ENCODE measurements at places on chromosomes 7 and 10.

DNA sequence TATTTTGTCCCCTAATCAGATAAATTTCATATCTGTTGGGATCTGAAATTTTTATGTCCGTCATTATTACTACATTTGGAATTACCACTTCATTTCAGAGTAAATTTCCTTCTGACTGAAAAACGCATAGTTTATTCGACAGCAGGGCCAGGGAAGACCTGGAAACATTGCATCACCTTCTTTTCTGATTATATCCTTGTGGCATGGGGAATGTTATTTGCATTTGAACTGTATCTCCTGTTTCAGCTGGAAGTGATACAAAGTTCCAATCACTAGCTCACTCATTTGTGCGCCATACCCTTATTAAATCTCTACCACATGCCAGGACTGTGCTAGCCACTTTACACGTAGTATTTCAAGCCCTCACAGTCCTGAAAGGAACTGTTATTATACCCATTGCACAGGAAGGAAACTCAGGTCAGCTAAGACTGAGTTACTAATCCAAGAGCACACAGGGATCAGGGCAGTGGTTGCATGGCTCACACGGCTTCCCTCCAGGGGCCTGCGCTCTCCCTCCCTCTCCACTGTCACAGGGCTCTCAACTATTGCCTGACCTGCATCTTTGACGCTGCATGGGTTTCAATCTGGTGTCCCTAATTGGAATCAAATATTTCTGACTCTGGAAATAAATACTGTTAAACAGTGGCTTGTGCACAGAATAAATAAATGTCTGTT, 84.4 kb upstream of the NANOS1 start:
- no peak for DNase-seq

- DNase-seq: no peak
Observed at GRCh38 chr10:5514226-5514850, 10.4 kb upstream of the CALML3 start.

DNA sequence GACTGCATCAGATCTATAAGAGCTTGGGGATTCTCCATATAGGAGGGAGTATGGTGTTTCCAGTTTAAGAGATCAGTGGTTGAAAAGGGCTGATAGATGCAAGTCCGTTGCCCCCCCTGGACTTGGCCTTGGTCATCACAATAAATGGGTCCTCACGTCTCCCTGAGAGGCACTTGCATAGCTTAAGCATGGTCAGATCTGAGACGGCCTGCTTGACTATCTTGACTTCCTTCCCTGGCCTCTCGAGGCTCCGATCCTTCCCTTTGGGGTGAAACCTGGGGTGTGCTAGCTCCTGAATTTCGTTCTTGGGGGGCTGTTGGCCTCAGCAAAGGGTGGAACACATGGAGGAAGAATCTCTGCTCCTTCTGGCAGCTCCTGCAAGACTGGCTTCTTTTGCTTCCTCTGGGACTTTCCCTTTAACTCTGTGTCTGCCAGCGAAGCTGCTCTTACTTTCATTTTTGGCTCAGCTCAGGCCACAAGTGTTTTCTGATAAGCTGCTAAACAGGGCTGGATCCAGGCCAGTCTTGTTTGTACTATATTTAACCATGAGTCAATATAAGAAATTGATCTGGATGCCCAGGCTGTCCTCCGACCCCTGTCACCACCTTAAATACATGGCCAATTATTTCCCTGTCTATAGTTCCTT, 11.2 kb upstream of the ZNF485 start:
- DNase-seq: no peak

DNA sequence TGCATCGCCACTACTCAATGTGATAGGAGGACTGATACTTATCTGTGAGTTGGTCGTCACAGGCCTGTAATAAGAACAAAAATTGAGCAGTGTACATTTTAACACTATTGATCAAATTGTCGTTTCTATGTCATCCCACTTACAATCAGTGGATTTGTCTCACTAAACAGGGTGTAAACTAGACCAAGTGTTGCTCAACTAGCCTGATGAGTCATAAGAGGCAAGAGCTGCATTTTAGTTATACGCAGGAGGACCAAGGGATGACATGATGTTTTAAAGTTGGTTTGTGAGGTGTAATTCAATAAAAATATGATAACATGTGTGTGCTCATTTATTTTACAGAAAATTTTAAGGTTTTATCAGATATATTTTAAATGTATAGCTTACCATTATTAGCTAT, 1239.2 kb downstream of the REEP3 start:
- no peak for DNase-seq

- no peak for DNase-seq
Observed at GRCh38 chr10:118333871-118334270, 8.3 kb downstream of the FAM204A start.

DNA sequence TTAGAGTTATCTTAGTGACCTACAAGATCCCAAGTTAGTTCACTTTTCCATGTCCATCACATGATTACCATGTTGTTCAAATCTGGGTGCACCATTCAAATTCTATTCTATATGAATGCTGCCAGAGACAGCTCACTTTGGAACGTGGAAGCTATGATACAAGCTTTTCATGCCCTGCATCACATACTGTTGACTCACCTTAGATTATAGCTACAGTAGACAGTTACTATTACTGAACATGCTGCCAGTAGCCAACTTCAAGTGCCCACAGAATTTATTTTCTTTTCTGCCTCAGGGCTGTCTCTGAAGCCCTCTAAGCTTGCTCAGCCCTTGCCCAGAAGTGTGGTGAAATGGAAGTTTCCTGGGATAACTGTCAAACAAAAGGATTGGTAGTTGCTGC, 231.1 kb downstream of the GPR158 start:
- no peak for DNase-seq

DNA sequence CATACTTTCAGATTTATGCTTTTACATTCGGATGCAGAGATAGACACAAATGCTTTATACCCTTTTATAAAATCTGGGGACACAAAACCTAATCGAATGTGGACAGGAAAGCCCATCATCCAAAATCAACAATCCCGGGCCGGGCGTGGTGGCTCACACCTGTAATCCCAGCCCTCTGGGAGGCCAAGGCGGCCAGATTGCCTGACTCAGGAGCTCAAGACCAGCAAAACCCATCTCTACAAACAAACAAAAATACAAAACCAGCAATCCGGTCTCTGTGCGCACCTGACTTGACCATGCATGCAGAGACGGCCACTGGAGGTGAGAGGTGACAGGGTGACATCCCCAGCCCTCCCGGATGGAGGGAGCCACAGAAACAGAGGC, 13.5 kb downstream of the COBL start:
- DNase-seq: no peak

DNA sequence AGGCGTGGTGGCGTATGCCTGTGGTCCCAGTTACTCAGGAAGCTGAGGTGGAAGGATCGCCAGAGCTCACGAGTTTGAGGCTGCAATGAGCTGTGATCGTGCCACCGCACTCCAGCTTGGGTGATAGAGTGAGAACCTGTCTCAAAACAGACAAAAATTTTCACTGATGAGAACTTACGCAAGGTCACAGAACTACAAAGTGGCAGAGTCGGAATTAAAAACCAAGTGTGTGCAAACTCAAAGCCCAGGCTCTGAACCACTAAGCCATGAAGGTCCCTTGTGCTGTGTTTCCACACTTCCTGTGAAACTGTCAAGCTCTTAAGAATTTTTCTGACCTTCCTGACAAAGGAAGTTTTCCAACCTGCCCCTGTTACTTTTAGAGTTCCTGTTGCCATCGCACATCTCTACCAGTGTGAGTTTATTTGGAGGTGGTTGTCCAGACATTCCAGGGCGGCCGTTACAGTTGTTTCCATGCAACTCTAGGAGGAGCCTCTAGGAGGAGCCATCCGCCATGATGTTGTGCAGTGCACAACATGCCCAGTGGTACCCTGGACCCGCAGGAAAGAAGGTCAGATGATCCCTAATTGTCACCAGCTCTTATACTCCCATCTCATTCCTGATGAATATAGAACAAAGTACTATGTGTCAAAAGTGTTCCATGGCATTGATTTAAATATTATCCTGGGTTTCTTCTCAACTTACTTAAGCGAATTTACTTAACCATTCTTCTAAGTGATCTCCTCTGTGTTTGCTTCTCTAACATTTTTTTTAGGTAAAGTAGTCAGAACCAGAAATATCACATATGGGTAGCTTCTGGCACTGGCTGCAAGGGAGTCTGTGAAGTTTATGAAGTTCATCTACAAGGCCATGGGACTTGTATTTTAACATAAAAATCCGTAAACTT, 49.0 kb upstream of the LYZL1 start:
- DNase-seq: no peak

- no peak for DNase-seq
Observed at GRCh38 chr7:46224363-46224762, 303.3 kb upstream of the IGFBP3 start.

- DNase-seq: no peak
Observed at GRCh38 chr7:135366843-135367508, 133.3 kb downstream of the STRA8 start.

GRCh38 chr7:88357294-88357693, 50.6 kb upstream of the STEAP4 start:
- no peak for DNase-seq

- DNase-seq: no peak
Observed at GRCh38 chr10:124225029-124225466, 131.7 kb upstream of the CHST15 start.

DNA sequence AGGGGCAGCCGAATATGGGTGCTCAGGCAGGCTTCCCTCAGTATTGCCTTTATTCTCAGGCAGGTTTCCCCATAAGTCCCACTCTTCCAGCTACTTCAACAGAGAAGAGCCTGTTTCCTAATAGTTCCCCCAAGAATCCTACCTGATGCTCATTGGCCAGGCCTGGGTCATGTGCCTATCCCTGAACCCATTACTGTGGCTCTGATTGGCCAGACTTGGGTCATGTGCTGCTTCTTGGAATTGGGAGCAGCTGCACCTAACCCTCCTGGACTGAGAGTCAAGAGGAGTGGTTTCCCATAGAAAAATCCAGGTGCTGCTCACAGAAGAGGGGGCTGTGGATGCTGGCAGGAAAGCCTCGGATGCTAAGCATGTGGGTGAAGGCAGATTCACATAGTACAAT, 21.7 kb downstream of the OPALIN start:
- DNase-seq: no peak

GRCh38 chr7:51198654-51199053, 118.0 kb downstream of the COBL start:
- no peak for DNase-seq

DNA sequence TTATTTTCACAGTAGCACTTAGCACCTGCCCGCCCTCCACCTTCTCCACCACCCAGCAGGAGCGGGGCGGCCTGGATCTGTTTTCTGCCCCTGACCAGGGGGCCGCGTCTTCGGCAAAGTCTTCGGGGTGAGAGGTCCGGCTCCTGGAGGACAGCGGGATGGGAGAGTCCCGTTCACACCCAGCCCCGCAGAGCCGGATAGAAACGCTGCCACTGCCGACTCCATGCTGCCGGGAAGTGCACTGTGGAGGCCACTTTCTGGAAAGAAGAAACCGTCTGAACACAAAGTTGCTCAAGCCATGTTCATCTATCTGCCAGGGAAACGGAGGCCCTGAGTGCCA, 14.5 kb upstream of the ZNF273 start:
- no peak for DNase-seq

DNA sequence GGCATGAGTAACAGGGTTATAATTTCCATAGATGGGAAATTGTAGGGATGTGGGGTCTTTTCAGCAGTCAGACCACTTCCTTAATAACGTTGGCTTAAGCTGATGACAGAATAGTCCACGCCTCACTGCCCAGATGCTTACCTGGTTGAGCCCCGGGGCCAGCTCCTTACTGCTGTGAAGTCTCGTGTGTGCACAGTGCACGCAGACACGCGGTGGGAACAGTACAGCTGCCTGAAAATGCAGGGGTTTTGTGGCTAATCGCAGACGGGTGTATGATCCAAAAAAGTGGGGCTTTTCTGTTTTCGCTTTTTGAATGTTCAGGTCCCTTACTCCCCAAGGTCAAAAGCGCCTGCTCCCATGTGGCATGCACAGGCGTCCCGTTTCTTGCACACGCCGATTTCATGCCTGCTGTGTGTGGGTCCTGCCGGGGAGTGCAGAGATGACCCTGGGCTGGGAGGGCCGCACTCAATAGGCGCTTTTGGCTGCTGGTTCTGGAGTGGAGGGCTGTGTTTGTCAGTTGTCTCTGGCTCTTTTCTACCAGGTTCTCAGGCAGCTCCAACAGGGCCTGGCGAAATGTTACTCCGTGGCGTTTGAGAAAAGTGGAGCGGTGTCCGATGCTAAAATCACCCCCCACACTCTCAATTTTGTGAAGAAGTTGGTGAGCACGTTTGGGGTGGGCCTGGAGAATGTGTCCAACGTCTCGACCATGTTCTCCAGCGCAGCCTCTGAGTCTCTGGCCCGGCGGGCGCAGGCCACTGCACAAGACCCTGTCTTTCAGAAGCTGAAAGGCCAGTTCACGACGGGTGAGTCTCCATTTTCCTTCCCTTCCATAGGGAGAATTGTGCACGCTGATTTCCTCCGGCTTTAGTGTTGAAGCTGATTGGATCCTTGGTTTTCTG, 116.0 kb downstream of the TRRAP start:
- DNase-seq: no peak

Measured in midbrain (tissue), 1 donor.